IMR-90 (cell line): ENCODE measurements at places on chromosomes 16 and 17. TPM values are rescaled to one million over a fixed set of nuclear protein-coding genes. Genes with fewer than 3 reads are reported as not detected.

DNA sequence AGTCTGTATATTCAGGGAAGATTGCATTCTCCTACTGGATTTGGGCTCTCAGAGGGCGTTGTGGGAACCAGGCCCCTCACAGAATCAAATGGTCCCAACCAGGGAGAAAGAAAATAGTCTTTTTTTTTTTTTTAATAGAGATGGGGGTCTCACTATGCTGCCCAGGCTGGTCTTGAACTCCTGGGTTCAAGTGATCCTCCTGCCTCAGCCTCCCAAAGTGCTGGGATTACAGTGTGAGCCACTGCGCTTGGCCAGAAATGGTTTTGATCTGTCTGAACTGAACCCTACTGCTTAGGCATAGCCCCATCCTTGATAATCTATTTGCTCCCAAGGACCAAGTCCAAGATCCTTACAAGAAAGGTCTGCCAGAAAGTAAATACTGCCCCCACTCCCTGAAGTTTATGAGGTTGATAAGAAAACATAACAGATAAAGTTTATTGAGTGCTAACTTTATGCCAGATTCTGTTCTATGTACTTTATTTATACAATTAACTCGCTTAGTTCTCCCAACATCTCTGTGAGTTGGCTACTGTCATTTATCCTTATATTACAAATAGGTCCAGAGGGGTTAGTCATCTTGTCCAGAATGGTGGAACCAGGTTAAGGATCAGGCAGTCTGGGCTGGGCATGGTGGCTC lies 13.5 kb downstream of the G6PC1 start:
- no peak for DNase-seq

GRCh38 chr16:5461141-5461540 lies 363.5 kb upstream of the EEF2KMT start:
- DNase-seq = no peak

SLC38A7 gene
- polyA plus RNA-seq = 16.4 and 16.7 TPM in 2 replicates

ABCC11 gene
- polyA plus RNA-seq = 0.06 and 0.09 TPM in 2 replicates
